Upper lobe of left lung (tissue), 6 donors: ENCODE measurements at places on chromosomes 5 and 9. TPM values are rescaled to one million over a fixed set of nuclear protein-coding genes. Genes with fewer than 3 reads are reported as not detected.

Gene CER1
- not detected for total RNA-seq

Gene TNFSF8
- 3.9 TPM for total RNA-seq

Gene SH2D3C
- total RNA-seq = 35.6 TPM

Gene TAS2R1
- not detected for total RNA-seq

Gene IFNA2
- not detected for total RNA-seq

Gene FRMD3
- 7.3 TPM for total RNA-seq

Gene ALG2
- 22.2 TPM for total RNA-seq
